Muscle of leg (tissue), 16 donors: ENCODE measurements at places on chromosomes 3 and 15.
A peak's percentile ranks its signal among the peaks of the same experiment; 100 is the strongest.

DNA sequence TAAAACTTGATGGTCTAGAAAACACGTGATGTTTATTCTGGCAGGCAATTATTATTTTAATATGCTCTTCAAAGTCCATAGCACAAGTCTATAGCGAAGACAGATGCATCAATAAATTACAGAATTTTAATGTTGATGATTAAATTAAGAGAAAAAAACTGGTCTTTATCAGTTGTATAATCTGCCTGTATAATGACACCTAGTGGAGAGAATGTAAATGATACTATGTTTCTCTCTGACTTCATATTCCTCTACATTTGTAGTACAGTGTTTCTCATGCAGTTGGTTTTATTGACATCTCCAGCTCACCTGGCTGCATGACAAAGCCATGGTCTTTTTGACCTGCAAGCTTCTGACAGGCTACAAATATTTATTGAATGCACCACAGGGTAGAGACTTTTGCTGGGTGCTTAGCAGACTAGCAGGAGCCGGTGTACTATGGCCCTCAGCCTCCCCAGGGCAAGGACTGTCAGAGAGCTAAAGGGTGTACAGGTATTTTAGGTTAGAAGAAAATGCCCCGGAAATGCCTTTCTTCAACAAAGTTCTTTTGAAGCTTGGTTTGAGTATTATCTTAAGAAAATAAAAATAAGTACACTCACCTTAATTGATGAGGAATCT, 289.9 kb downstream of the GAP43 start:
- DNase-seq = no peak

- DNase-seq = no peak
Measured at GRCh38 chr3:143354342-143354741, 234.8 kb downstream of the CHST2 start.

GRCh38 chr3:12830785-12831156, 10.6 kb downstream of the RPL32 start:
- DNase-seq = no peak

GRCh38 chr15:85048430-85048829, 66.8 kb downstream of the PDE8A start:
- no peak for DNase-seq

DNA sequence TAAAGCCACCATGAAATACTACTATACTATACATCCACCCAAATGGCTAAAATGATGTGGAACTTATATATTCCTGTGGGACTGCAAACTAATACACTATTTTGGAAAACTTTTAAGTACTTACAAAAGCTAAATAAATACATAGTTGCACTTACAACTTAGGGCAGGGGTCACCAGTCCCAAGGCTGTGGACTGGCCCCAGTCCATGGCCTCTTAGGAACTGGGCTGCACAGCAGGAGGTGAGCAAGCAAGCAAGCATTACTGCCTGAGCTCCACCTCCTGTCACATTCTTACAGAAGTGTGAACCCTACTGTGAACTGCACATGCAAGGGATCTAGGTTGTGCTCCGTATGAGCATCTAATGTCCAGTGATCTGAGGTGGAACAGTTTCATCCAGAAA, 18.1 kb downstream of the PIGB start:
- DNase-seq = no peak

DNA sequence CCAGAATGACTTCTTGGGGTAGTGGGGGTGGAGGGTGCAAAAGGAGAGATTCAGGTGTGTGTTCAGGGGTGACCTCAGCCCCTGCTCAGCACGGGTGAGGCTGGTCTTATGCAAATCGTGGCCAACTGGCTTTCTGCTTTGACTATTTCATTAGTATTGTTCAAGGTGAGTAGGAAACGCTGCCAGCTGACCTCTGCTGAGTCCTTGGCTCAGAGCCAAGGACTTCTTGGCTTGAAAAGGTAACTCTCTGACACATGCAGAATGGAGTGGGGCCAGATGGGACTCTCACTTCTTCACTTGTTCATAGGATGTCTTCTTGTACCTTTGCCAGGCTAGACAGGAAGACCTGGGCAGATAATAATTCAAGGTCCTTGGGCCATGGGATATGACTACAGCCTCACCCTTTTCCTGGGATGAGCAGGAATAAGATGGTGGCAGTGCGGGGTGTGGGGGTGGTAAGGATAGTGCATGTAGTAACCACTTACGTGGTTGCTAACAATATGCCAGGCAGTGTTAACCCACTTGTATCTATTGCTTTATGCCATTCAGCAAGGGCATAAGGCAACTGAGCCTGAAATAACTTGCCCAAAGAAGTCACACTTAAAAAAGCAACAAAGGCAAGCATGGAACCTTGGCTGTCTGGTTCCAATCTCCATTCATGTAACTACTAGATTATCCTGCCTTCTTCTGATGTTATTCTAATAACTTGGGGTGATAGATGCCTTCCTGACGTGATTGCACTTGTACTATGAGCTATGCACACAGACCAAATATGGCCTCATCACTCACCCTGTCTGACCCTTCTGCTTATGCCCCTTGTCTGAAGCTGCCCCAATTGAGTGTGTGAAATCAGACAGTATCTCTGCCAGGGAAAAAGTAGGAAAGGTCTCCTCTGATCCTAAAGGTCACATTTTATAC, 193.1 kb downstream of the NR1D2 start:
- no peak for DNase-seq

- no peak for DNase-seq
Measured at GRCh38 chr15:48930735-48931134, 33.0 kb downstream of the SHC4 start.

GRCh38 chr3:100615684-100616083, 6.3 kb downstream of the ADGRG7 start:
- DNase-seq = no peak

DNA sequence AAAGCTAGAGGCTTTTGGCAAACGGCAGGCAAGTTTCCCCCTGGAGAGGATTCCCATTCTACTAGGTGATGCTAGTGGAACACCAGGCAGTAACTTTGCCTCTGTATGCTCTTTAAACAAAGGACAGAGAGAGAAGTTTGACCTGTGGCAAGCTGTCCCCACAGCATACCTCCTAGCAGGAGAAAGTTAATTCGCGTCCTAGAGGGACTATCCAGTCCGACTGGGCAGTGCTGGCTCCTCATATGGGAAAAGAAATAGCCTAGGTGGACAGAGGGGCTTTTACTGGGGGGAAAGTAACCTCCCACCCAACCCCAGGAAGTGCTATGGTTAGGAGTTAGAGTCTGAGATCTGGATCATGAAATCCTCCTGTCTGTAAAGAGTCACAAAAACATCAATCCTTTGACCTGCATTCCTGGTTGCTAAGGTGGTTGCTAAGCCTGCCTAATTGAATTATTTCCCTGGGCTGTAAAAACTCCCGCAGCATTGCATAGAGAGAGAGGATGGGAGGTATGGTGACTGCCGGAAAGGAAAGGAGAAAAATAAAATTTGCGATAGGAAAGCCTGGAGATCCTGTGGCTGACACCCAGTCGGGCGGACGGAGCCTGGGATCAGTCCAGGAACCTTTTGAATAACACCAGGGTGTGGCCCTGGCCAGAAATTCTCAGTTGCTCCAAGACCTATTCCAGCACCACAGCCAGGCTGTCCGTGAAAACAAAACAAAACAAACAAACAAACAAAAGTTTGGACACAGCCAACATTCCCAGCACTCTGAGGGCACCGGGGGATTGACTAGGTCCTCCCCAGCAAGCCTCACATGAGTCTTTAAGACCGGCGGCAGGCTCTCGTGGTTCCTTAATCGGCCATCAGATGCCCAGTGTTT, 67.7 kb upstream of the ATP11B start:
- peak; percentile 14 for DNase-seq

GRCh38 chr3:9345041-9345440, 17.8 kb upstream of the THUMPD3 start:
- DNase-seq = no peak
